Activated CD8-positive, alpha-beta memory T cell treated with anti-CD3 and anti-CD28 coated beads for 48 hours (primary cell): ENCODE measurements at places on chromosomes 3 and 15.

DNA sequence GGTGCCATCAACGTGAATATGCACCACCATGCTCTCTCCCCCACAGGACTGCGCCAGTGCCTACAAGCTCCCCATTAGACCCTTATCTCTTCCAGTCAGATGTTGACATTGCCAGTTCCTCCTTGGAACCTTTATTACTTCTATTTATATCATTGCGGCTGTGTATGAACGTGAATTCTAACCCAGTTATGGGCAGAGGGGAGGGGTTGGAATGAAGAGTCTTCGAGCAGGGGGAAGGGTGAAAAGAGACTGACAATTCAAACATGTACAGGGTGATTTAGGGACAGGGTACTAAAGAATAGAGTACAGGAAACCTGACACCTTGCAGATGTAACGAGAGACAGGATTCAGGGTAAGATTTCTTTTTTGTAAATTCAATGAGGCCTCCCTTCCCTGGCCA is 41.8 kb upstream of the ST6GAL1 start:
- no peak for DNase-seq

DNA sequence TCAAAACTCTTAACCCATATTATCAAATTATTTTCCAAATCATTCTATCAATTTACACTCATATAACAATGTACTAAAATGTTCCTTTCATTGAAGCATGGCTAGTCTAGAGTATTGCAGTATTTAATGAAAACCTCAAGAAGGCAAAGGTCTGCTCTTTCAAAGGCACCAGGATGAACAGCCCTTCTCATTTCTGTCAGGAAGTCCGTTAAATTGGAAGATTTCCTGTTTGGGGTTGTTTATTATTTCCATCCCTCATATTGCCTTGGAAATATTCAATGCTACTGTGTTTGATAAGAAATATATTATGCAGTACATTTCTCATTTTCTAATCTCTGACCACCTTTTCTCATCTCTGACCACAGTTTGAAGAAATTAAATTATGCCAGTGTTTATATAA is 25.1 kb downstream of the ACKR4 start:
- DNase-seq, result no peak

GRCh38 chr3:78139166-78139565 is 1099.3 kb downstream of the ROBO2 start:
- no peak for DNase-seq

GRCh38 chr3:54347933-54348332 is 225.6 kb downstream of the CACNA2D3 start:
- DNase-seq, result no peak

GRCh38 chr3:156770699-156771414 is 55.3 kb upstream of the LEKR1 start:
- no peak for DNase-seq

DNA sequence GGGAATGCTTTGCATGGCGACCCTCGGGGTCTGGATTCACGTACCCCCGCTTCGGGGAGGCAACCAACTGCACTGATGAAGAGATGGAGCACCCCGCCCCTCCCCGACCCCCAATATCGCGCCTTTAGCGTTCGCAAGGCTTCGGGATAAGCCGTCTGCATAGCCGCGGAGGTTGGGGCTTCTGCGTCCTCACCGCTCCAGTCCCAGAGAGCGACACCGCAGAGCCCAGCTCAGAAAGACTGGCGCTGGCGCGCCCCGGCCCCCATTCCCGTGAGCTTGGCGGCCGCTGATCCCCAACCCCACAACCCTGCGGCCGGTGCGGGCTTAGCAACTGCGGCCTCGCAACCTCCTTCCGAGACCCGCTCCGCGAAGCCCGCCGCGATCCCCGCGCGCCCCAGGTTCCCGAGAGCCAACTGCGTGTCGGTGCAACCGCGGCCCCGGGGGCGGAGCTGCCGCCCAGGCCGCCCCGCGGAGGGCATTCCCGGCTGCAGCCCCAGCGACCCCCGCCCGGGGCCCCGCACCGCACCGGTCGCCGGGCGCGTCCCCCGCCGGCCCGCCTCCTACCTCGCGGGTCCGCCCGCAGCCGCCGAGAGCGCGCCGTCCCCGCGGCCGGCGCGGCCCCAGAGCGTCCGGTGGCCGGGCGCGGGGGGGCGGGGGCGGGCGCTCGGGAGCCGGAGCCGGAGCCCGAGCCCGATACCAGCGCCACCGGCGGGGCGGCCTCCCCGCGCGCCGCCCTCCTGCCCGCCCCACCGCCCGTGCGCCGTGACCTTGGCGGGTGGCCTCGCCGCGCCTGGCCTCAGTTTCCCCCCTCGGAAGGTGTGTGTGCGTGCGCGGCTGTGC is 79.5 kb downstream of the IQSEC1 start:
- DNase-seq, result no peak
